ENCODE measurements at places on chromosomes 7 and 10. TPM values are rescaled to one million over a fixed set of nuclear protein-coding genes. Genes with fewer than 3 reads are reported as not detected.

Gene ZNF467
- polyA plus RNA-seq, result 42.4 TPM

DNA sequence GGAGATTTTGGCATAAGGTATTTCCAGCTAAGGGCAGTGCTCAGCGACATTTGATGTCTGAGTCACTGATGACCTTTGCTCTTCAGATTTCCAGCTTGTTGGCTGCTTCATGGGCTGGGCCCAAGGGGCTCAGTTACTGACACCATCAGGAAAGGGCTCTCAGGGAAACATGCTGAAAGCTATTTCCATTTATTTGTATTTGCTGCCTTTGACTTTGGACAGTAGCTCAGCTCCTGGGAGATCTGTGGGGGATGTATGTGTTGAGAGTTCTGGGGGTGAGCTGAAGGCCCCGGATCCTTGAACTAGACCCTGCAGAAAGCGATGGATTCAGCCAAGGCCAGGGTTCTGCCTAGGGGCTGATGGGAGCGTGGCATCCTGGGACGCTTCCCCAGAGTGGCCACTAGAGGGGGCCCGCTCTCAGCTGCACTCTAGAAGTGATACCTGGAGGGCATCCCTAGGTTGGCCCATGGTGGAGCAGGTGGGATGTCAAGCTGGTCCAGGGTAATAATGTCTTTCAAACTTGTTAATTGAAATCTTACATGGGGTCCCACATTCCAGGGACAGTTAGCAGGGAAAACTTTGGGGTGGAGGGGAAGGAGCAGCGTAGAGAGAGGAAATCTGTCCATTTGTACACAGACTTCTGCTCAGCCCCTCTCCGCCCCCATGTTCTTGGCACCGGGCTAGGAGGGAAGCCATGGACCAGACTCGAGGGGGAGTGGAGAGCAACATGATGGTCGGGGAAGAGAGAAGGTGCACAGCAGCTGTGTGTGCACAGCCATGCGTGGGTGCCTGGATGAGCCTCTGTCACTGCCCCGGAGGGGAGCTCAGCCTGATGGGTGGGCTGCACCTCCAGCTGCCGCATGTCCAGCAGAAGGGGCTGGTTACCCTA, 3.0 kb upstream of the BTBD16 start:
- DNase-seq, result no peak

GRCh38 chr10:93235686-93236085, 162.0 kb downstream of the CYP26A1 start:
- DNase-seq, result no peak

DNA sequence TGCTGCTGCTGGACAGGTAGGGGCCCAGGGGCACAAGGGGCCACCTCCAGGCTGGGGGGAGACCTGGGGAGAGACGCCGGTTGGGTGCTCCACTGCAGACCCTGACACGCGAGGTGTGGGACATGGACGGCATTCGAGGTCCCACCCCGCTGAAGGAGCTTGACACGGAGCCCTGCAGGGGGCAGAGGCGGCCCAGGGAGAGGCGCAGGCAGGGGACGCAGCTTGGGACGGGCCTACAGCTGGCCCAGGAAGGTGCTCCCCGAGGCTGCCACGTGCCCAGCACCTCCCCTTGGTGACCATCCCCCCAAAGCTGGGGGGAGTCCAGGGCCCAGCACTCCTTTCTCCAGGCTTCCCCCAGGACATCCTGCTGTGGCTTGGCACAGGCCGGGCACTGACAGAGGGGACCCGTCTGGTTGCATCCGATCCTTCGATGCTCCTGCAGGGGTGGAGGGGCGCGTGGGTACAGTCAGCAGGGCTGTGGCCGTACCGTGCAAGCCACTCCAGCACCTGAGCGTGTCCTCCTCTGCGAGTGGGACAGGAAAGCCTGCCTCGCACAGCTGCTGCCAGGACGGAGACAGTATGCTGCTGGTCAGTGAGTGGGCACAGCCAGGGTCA, 174.4 kb downstream of the ELFN1 start:
- no peak for DNase-seq

- no peak for DNase-seq
These were observed 402.5 kb downstream of the RPS24 start for GRCh38 chr10:78436222-78436573.

Gene EN2
- 0.07 TPM for polyA plus RNA-seq

GRCh38 chr10:32684291-32684690, 238.4 kb downstream of the CCDC7 start:
- no peak for DNase-seq

Gene TLX1
- polyA plus RNA-seq, result 0.08 TPM

- no peak for DNase-seq
These were observed 15.9 kb downstream of the CROT start for GRCh38 chr7:87361320-87361719.

Measured in right renal pelvis (tissue), 4 donors.